NAMALWA (cell line): ENCODE measurements at places on chromosomes 11 and 22.

GRCh38 chr11:96265220-96265737 is 77.7 kb downstream of the MAML2 start:
- DNase-seq: no peak

DNA sequence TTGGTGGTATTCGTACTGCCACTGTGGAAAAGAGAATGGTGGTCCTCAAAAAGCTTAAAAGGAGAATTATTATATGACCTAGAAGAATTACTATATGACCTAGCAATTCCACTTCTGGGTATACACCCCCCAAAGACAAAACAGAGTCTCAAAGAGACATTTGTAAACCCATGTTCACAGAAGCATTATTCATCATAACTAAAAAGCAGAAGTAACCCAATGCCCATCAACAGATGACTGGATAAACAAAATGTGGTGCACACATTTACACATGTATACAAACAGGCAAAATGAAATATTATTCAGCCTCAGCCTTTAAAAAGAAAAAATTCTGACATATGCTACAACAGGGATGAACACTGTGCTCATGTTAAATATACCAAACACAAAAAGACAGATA is 89.4 kb downstream of the ARHGAP32 start:
- DNase-seq: no peak

GRCh38 chr11:2151500-2152257 is 9.3 kb downstream of the INS start:
- peak; percentile 91 for DNase-seq

GRCh38 chr11:64887234-64887756 is 8.9 kb upstream of the EHD1 start:
- DNase-seq: no peak

- no peak for DNase-seq
Observed at GRCh38 chr11:134229126-134229790, 4.8 kb downstream of the VPS26B start.

DNA sequence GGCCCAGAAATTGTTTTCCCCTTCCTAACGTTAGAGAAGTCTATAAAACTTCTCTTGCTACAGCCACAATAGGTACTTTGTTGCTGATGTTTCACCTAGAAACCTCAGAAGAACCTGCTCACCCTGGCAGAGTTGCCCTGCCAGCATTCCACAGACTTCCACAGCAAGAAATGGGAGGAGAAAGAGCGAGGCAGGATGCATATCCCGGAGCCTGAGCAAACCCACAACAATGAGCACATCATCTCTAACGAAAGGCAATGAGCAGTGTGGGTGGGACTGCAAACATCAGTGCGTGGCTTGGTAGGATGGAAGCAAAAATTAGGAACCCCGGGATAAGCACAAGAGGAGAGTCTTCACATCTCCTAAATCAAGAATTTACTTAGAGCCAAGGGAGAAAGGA is 892.3 kb downstream of the OPCML start:
- no peak for DNase-seq

- peak; percentile 41 for DNase-seq
Observed at GRCh38 chr22:50243685-50244419, 971 bp downstream of the TUBGCP6 start.

- no peak for DNase-seq
Observed at GRCh38 chr11:24145411-24145810, 351.4 kb upstream of the LUZP2 start.

DNA sequence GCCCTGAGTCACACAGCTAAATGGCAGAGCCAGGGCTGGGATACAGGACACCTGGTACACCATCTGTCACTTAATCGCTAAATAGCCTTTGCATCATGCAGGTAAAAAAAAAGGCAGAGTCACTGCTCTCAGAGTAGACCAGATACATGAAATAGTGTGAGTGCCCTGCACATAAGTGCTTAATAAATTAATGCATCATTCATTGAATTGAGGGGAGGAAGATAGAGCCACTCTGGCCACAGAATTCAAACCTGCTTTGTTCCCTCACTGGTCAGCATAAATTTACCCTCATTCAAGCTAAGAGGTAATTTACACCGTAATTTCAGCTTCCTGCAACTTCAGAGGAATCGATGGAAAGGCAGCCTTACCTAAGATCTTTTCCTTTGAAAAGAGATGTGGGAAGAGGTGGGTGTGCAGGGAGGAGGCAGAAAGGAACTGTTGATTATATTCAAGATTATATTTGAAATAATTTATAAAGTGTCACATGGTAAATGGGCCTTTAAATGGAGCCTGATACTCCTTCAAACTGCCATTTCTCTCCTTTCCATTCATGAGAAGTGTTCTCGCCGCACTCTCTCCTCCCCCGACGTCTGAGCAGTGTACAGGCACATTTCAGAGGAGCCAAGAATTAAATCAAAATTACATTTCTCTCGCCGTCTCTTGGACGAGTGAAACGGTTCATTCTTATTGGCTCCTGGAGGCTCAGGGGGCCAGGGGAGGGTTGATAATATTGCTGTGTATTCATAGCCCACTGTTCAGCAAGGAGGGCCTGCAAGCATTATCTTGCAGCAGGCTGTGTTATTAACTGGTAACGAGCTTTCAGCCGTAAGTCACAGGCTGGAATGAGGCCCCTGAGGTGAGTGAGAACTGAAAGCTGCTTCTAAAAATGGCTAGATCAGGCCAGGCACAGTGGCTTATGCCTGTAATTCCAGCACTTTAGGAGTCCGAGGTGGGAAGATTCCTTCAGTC is 52.2 kb upstream of the HMGXB4 start:
- DNase-seq: no peak

GRCh38 chr11:130458410-130458729 is 9.9 kb downstream of the ADAMTS15 start:
- DNase-seq: no peak

DNA sequence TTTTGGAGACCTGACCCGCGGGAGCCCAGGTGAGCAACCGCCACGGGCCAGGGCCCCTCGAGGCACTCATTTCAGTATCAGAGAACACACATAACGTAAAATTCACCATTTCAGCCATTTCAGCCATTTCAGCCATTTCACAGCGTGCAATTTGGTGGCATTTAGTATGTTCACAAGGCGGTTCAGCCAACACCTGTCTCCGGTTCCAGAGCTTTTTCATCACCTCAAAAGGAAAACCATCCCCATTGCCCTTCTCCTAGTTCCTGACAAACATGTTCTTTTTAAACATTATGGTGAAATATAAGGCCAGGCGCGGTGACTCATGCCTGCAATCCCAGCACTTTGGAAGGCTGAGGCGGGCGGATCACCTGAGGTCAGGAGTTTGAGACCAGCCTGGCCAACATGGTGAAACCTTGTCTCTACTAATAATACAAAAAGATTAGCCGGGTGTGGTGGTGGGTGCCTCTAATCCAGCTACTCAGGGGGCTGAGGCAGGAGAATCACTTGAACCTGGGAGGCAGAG is 119.3 kb downstream of the KCNQ1 start:
- DNase-seq: no peak

DNA sequence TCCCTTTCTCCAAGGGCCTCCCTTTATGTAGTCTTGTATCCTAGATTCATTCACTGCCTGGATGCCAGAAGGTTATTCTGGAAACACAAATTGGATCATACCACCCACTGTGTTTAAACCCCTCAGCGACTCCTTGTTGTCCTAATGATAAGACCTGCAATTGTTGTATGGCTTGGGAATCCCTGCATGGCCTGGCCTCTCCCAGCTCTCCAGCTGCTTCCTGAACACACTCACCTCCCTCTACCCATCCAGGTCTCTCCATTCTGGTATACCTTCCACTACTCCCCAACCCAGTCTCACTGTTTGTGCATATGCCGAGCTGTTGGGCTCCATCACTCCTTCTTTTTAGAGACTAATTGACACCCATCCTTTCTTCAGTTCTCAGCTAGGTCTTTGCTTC is 124.3 kb upstream of the ALX4 start:
- no peak for DNase-seq

- peak; percentile 45 for DNase-seq
Observed at GRCh38 chr11:1546536-1547466, 25.3 kb downstream of the DUSP8 start.

DNA sequence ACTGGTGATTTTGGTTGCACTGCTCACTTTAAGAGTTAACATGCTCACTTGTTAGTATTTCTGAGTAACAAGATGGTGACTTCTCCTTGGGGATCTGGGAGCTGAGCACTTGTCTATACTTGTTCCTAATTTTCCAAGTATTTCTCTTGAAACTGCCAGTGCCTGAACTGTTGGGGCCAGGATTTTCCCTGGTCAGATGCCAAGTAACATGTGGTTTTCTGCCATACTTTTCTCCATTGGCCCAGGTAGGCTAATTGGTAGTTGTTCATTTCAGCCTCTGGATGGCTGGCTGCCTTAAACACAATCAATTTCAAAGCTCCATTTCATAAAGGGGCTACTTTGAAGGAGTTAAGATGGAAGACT is 35.0 kb downstream of the RNF141 start:
- no peak for DNase-seq

DNA sequence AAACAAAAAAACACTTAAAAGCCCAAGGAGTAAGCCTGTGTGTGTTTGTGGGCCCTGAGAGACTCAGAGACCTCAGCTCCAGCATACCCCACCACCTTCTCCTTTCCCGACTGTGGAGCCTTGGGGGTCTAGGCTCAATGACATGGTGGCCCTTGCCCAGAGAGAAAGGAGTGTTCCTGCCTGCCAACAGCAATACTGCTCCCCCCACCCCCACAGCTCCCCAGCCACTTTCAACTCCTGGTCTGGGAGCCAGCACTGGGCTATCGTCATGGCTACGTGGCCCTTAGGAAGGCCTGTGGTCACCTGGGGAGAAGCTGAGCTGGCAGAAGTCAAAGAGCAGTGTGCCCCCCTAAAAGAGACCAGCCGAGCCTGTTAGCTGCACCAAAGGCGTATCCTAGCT is 2.6 kb downstream of the PPP1R14B start:
- no peak for DNase-seq

GRCh38 chr22:40413873-40414272 is 43.5 kb downstream of the SGSM3 start:
- DNase-seq: peak; percentile 79

DNA sequence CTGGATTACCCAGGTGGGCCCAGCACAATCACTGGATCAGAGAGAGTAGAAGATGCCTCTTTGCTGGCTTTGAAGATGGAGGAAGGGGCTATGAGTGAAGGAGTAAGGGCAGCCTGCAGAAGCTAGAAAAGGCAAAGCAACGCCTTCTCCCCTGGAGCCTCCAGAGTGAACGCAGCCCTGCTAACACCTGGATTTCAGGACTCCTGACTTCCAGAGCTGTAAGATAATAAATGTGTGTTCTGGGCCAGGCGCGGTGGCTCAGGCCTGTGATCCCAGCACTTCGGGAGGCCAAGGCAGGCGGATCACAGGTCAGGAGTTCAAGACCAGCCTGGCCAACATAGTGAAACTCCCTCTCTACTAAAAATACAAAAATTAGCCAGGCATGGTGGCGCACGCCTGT is 102.4 kb downstream of the MORC2 start:
- no peak for DNase-seq

DNA sequence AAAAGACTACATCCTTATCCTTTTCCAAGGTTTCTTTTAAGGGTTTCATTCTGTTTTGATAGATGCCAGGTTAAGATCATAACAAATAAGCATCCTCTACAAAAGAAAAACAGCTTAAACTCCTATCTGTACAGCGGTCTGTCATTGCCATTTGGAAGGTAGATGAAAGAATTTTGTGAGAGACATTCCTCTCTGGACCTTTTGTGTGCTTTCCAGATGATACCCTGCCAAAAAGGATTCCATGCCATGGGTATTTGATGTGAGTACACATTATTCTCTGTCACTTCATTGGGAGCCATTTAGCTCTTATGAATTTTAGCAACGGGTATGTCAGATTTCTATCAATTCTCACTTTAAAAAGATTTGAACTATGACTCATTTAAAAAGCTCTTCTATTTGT is 153.7 kb downstream of the GRIA4 start:
- no peak for DNase-seq

DNA sequence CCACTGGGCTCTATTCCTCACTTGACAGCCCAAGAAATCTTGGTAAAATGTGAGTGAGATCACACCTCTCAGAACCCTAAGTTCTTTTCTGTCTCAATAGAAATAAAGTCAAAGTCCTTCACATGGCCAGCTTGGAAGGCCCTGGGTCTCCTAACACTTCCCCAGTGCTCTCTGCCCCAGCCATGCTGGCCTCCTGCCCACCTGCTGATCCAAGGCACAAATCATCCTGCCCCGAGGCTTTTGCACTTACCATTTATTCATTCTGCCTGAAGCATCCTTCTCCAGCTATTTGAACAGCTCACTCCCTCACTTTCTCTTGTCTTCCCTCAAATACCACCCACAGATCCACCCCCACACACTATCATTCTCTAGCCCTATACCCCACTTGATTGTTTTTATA is 26.4 kb downstream of the ISX start:
- no peak for DNase-seq

- no peak for DNase-seq
Observed at GRCh38 chr11:110909336-110909735, 197.1 kb upstream of the ARHGAP20 start.

- DNase-seq: no peak
Observed at GRCh38 chr11:102239911-102240310, 77.4 kb upstream of the BIRC3 start.

GRCh38 chr22:39699631-39700360 is 129.2 kb downstream of the CACNA1I start:
- no peak for DNase-seq

- no peak for DNase-seq
Observed at GRCh38 chr11:59285716-59286260, 72.9 kb upstream of the OR5AN1 start.

GRCh38 chr11:96827164-96827563 is 437.4 kb downstream of the JRKL start:
- no peak for DNase-seq

DNA sequence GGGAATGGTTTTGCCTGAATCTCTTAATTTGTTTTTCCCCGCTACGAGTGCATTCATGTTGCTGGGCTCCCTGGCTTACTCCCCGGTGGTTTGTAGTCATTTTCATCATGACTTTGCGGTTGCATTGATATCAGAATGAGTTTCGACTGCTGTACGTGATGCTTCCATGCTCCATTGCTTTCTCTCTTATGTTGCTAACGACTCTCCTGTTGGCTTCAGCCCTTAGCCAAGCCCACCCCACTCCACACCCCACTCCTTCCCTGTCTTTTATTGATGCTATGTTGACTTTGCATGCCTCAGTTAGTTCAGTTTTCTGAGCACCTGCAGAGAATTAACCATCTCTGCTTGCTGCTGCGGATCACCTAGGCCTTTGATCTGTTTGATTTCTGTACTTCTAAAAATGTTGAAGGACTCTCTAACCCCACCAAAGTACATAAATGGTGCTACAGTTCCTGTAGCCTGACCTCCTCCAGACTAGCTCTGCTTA is 65.3 kb downstream of the ARFGAP2 start:
- DNase-seq: no peak

DNA sequence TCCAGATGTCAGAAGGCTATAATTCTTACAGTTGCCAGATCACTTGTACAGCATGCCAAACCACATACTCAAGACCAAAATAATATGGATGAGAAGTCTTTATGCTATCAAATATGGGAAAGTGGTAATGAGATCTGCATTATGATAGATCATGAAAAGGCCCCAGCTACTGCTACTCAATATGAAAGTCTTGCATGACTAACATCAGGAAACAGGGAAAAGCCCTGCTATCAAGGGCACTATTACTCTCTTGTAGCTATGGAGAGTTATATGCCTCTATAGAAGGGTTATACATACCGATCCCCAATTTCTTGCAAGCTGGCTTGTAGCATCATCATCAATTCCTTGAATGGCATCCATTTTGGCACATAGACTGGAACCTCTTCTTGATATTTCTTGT is 30.2 kb upstream of the TMPRSS5 start:
- DNase-seq: no peak

- DNase-seq: no peak
Observed at GRCh38 chr22:37037669-37038068, 13.9 kb upstream of the KCTD17 start.

- no peak for DNase-seq
Observed at GRCh38 chr22:45905326-45905923, 71.5 kb downstream of the WNT7B start.
